ENCODE measurements at places on chromosomes 6 and 20.

DNA sequence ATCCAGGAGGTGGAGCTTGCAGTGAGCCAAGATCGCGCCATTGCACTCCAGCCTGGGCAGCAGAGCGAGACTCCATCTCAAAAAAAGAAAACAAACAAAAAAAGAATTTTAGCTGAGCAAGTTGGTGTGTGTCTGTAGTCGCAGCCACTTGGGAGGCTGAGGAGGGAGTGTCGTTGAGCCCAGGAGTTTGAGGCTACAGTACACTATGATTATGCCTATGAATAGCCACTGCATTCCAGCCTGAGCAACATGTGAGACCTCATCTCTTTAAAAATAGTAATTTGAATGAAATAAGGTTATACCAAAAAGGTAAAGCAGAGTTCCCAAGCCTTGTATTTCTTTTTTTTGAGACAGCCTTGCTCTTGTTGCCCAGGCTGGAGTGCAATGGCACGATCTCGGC is 19.8 kb downstream of the MTRES1 start:
- DNase-seq = no peak

DNA sequence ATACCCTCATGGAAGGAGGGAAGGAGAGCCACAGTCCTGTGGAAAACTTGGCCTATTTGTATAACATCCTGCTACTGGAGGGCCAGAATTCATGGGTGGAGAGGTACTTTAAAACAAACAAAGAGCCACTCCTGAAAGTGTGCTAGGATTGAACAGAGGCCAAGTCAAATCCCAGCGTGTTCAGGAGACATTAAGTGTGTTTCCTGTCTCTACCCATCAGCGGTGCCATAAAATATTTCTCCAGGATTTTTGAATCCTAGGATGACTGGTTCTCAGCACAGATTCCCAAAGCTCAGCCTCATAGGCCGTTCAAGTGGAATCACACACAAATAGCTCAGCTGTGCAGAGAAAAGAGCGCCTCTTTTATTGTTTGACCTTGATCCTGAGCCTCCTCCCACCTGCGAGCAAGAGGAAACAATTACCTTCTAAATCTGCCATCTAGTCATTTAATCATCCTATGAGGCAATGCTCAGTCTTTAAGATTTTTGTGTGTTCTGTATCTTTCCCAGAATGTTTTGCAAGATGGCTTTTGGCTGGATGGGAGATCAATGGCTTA is 31.8 kb upstream of the RALGAPA2 start:
- no peak for DNase-seq

- DNase-seq = no peak
Observed at GRCh38 chr6:64012351-64013001, 376.9 kb downstream of the PHF3 start.

GRCh38 chr6:21594416-21595281 is 1.1 kb downstream of the SOX4 start:
- no peak for DNase-seq

DNA sequence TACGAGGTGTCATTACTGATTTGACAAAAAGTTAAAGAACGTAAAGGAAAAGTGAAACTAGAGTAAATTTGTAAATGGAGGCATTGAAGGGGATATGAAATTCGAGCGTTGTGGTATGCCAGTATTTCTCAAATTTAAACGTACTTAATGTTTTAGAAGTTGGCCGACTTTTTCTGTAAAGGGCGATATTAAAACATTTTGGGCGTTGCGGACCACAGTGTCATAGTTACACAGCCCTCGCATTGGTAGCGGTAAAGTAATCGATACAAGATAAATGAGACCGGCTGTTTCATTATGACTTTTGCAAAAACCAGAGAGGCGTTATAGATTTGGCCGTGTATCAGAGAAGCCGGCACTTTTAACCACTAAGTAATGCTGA is 39.6 kb downstream of the OR2B2 start:
- no peak for DNase-seq

GRCh38 chr6:2376429-2377355 is 131.3 kb upstream of the GMDS start:
- no peak for DNase-seq

- DNase-seq = no peak
Observed at GRCh38 chr6:139742671-139743070, 368.2 kb upstream of the CITED2 start.

GRCh38 chr6:69456086-69456485 is 340.7 kb downstream of the LMBRD1 start:
- no peak for DNase-seq

GRCh38 chr6:43847741-43848630 is 78.0 kb downstream of the VEGFA start:
- DNase-seq = no peak

- DNase-seq = no peak
Observed at GRCh38 chr20:43921227-43921780, 6.7 kb downstream of the TOX2 start.

- no peak for DNase-seq
Observed at GRCh38 chr6:152575161-152575560, 62.0 kb downstream of the SYNE1 start.
